IPS-NIHi11 (cell line): ENCODE measurements at places on chromosomes 6 and 20.

DNA sequence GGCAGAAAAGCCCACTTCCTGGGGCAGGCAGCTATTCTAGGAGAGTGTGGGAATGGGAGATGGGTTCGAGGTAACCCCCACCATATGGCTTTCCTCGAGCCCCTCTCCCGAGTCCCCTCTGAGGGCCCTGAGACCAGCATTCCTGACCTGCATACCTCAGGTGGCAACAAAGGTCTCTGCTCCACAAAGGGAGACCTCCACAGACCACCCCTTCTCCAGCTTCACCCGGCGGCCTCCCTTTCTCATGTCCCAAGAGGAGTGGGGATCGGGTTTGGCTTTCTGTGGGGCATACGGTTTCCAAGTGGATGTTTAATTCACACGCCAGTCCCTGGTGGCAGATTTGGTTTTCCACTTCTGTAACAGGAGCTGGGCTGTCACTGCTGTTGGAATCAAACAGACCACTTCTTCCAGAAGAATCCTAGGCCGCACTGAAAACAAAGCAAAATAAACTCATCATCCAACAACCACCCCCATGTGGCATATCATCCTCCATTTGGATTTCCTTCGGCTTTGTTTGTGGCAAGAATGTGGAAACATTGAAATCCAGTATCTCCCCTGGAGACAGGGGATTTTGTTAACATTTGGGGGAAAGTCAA lies 83.2 kb downstream of the DLL1 start:
- no peak for DNase-seq

GRCh38 chr20:38870733-38871559 lies 55.3 kb upstream of the FAM83D start:
- DNase-seq, result no peak

- DNase-seq, result no peak
Measured at GRCh38 chr20:21141825-21142224, 15.9 kb downstream of the KIZ start.

GRCh38 chr6:29861521-29862255 lies 34.1 kb downstream of the HLA-G start:
- DNase-seq, result no peak

DNA sequence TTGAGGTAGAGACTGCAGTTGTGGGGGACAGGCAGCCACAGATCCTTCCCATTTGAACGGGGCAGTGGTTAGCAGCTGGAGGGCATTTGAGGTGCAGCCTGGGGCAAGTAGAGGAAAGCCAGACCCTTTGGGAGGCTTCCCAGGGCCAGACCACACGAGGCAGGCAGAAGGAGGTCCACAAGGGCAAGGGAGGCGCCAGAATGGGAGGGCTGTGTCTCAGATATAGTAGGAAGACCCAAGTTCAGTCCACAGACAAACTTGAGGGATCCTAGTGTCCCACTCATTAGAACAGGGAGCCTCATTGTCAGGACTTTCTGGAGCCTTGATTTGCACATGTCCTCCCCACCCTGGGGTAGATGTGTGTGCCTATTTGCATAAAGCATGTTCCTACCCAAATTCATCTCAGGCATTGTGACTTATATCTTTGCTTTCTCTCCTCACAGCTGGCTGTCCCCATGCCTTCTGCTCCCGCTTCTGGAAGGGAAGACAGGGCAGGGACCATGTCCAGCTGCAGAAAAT lies 166.0 kb downstream of the VEGFA start:
- DNase-seq, result no peak

GRCh38 chr6:98576791-98577190 lies 257.6 kb upstream of the POU3F2 start:
- no peak for DNase-seq

GRCh38 chr6:37382994-37383765 lies 29.4 kb downstream of the RNF8 start:
- DNase-seq, result no peak

DNA sequence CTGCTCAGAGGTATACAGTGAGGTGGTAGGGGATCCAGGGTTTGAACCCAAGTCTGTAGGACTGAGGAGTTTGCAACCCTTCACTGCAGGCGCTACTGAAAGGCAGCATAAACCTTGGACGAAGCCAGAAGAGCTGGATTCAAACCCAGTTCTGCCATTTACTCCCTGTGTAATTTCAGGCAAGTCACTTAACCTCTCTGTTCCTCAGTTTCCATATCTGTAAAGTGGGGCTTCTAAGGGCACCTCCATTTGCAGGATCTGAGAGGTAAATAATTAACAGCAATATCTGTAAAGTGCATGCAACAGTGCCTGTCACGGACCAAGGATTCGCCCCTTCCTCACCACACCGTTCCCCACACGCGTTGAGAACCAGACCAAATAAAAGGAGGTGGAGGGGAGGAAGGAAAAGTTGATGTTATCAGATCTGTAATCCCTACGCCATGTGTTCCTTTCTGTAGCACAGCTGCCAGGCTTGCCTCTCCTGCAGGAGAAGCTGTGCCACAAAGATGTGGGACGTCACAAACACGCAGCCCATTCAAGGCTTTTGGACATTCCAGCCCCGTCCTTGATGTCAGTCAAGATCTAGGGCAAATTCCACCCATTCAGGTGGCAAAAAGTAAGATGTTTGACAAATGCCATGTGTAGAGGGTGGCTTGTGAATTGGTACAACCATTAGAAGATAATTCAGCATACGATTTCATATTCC lies 9.8 kb downstream of the RIPOR3 start:
- DNase-seq, result no peak

DNA sequence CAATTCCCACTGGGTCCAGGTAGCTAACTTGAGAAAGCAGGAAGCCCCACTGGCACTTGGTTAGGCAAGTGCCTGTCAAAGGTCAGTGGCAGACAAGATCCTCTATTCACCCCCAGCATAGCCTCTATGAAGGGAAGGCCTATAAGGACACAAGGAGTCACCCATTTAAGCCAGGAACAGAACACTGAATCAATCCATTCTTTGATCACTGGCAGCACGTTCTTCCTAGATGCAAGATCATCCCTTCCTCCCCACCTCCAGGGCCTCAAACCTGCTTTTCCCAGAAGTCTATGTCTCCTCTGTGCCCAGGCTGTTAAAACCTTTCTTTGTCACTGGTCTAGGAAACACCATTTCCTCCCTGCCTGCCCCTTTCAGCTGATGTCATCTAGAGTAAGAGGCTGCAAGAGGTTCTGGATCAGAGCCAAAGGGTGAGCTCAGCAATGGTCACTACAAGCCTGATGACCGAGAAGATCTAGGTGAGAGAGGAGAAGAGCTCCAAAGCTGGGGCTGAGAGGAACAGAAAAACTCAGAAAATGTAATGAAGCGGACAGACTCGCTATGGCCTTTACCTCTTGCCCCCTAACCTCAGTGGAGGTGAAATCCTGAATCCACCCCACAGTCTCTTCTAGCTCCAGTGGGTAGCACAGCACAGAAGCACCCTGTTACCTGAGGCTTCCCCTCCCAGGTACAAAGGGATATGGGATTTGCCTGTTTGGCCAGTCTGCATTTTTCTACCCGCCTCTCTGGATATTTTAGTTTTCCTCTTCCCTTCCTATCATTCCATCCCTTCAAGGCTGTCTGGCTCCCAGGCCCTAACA lies 1.8 kb downstream of the GTPBP2 start:
- peak; percentile 23 for DNase-seq

DNA sequence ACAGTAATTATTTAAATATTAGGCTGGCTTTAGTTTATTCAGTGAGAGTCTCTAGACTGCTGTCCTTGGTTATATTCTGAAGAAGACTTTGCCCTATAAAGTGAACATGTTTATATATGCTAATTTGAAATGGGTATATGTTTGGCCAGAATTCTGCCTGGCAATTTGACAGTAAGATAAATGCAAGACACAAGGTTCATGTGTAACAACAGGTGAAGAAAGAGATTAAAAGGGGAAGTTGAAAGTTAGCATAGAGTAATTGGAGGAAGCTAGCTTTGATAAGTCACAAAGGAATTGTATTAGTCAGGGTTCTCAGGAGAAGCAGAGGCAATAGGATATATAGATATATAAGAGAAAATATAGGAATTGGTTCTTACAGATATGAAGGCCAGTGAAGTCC lies 191.4 kb downstream of the CENPW start:
- DNase-seq, result no peak

- DNase-seq, result no peak
Measured at GRCh38 chr6:97049253-97050011, 124.9 kb downstream of the KLHL32 start.

- no peak for DNase-seq
Measured at GRCh38 chr20:23367770-23368169, 5.8 kb downstream of the GZF1 start.

GRCh38 chr6:85016726-85017125 lies 252.3 kb upstream of the TBX18 start:
- DNase-seq, result no peak
